Right atrium auricular region (tissue), 2 donors: ENCODE measurements at places on chromosomes 2 and 18. TPM values are rescaled to one million over a fixed set of nuclear protein-coding genes. Genes with fewer than 3 reads are reported as not detected.

DNA sequence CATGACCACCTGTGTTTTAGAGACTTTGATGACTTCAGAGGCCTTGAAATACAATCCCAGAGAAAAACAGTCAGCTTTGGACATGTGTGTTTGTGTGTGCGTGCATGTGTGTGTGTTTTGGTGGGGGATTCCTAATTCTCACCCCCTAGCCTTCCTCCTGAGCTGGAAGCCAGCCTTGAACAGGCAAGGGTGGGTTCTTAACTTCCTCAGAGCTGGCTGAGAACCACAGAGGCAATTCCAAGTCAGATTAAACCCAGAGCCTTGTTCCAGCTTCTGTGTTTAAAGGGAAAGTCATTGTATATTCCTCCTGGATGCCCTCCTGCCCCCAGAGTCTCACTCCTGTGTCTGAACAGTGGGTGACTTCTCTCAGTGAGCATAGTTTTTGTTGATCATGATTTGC, 45.2 kb upstream of the MGAT4A start:
- no peak for DNase-seq

Gene MAB21L4
- 0.31 TPM for total RNA-seq

- no peak for DNase-seq
These were observed 10.8 kb upstream of the MAPRE2 start for GRCh38 chr18:35030277-35030989.

DNA sequence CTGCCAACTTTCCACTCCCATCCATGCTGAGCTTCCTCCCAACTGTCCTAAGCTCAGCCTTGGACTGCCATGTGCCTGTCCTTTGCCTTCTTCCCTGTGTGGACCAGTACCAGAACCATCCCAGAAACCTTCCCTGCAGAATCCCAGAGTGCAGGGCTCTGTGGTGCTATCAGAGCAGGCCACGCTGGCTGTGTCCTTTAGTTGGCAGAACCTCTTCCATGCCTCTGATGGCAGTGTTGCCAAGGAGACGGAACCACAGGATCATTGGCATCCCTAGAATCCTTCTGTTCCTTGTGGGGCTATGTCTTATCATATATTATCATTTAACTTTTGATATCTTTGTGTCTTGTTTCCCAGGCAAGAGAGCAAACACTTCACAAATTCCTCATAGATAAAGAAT, 73.0 kb upstream of the NOSTRIN start:
- DNase-seq: no peak

DNA sequence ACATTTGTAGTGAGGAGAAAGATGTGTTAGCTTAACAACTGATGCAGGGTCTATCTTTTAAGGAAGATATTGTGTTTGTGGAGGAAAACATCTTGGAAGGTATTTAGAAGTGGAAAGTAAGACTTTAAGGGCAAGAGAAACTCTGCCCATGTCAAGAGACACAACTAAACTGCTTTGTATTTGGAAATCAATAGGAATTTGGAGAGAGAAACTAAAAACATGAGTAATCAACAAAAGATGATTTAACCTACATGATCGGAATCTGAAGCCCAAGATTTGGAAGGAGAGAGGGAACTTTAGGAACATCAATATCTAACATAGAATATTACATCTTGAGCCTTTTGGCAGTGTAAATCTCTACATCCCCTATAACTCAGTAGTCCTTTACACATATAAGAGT, 184.2 kb upstream of the COL3A1 start:
- DNase-seq: no peak

DNA sequence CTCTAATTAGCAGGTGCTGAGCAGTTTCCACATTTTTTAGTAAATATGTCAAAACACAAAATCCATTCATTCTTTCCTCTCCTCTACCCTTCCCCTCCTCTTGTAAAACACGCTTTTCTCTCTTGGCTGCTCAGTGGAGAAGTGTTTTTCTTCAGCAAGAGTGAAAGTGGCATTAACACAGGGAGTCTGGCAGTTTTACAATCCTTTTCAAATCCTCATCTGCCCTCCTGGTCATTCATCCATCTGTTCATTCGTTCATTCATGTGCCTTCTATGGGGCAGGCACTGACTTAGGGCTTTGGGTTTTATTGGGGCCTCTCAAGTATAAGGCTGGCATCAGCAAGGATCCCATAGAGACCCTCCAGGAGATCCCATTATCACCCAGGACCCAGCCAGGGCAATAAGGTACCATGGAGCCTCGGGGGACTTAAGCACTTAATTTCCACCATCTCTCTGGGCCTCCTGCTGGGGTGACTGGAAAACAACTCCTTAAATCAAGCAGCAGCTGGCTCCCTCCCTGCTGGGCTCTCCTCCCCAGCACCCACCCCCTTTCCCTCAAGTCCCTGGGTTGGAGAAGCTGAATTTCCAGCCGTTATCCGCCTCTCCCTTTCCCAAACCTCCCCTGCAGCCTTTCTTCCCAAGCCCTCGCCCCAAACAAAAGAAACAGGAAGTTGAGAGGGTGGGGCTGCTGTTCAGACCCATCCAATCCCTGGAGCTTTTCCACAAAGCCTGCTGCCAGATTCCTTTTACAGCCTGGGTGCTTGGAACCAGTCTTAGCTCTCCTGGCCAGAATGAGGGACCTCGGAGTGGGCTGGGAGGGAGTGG, 32.6 kb downstream of the MARCHF4 start:
- DNase-seq: no peak

Gene SP140L
- 3.2 TPM for total RNA-seq

- DNase-seq: no peak
These were observed 50.0 kb downstream of the TMEM163 start for GRCh38 chr2:134668821-134669220.

DNA sequence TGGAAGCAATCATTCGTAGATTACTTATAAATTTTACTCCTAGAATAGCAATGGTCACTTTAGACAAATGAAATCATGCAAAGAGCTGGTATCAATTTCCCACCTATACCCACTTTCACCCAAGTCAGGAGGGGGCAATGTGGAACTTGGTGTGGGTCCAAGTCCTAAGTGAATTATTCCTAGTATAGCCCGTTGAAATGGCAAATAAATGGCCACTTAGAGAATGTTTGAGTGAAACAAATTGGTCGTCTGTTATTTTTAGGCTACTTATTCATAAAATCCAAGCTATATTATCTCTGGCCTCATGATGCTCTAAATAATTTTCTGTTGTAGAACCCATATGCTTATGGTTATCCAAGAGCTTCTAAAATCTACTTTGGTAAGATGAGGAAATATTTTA, 98.1 kb downstream of the MYO3B start:
- DNase-seq: no peak

DNA sequence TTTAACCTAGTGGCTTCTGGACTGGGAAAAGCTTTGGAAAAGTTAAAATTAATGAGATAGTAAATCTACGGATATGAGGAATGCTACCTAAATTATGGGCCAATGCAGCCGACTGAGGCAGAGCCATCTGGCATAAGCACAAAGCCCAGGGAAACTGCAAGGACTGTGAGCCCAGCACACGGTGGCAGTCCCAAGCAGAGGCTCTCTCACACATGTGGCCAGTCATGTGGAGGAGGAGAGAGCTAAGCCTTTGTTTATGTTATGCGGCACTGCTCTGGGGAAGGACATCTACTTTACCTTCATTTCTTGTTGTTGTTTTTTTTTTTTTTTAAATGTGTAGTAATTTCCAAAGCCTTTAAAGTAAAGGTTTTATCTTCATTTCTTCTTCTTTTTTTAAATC, 267.0 kb downstream of the STK39 start:
- DNase-seq: no peak

Gene ARHGEF4
- total RNA-seq: 8.1 TPM

- DNase-seq: no peak
These were observed 3.7 kb downstream of the INHA start for GRCh38 chr2:219575566-219576504.

Gene C1QL2
- not detected for total RNA-seq

Gene MRPL30
- total RNA-seq: 37.8 TPM

- no peak for DNase-seq
These were observed 647.0 kb downstream of the TDRD15 start for GRCh38 chr2:21770787-21771186.

DNA sequence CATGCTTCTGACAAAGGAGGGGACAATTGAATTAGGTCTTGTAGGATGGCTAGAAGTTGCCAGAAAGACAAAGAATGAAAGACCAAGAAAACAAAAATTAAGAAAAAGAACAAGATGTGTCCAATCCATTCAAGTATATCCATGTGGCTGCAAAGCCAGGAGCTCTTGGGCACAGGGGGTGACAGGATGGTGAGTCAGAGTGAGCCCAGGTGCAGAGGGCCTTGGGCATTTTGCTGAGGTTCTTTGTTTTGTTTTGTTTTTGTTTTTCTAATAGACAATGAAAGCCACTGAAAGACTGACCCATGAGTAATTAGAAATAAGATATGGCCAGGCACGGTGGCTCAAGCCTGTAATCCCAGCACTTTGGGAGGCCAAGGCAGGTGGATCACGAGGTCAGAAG, 104.6 kb upstream of the KLHL29 start:
- DNase-seq: no peak

DNA sequence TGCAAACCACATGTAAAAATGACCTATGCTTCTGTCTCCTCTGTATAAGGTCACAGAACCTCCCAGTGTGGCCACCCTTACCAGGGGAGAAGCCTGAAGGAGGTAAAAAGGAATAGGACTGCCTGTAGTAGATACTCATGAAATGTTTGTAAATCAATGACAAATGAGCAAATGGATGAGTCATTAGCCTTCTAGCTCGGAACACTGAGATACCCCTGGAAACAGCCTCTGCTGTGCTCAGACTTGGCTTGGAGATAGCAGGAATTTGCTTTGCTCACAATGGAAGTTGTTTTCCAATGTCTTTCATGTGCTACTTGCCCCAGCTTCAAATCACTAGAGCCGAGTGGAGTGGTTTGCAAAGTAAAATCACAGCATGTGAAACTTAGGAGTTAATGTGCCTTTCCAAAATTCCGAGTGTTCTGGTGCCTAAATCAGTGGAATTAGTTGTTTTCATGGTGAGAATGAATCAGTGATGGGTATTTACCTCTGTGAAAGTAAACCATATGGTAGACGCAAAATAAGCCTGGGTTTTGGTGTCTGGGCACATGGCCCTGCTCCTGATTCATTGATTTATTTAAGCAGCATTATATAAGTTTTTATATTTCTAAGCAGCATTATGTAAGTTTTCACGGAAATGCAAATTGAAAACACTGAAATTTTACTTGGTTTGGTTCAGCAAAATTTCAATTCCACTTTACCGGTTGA, 154.0 kb upstream of the MAP3K20 start:
- no peak for DNase-seq

GRCh38 chr18:24582771-24583170, 122.3 kb downstream of the HRH4 start:
- DNase-seq: no peak

DNA sequence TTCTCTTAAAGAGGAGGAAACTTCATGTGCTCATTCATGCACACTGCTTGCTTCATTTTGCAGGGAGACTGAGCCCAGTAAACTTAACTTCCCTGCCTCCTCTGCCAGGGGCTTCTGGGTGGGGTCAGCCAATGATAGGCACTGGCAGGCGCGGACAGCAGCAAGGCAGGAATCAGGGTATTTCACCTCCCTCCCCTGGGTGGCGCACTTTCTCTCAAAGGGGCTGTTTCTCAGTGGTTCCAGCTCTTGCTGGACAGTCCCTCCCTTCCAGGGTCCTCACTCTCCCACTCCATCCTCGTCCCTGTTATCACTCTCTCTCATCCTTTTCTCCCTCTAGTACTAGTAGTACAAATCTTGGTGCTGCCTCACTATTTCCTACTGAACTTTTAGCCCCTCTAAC, 320.5 kb upstream of the ZNF521 start:
- DNase-seq: no peak

Gene STARD6
- total RNA-seq: not detected

- no peak for DNase-seq
These were observed 19.3 kb downstream of the PPP4R1 start for GRCh38 chr18:9594823-9595596.
